ENCODE measurements at places on chromosomes 7 and 10.

DNA sequence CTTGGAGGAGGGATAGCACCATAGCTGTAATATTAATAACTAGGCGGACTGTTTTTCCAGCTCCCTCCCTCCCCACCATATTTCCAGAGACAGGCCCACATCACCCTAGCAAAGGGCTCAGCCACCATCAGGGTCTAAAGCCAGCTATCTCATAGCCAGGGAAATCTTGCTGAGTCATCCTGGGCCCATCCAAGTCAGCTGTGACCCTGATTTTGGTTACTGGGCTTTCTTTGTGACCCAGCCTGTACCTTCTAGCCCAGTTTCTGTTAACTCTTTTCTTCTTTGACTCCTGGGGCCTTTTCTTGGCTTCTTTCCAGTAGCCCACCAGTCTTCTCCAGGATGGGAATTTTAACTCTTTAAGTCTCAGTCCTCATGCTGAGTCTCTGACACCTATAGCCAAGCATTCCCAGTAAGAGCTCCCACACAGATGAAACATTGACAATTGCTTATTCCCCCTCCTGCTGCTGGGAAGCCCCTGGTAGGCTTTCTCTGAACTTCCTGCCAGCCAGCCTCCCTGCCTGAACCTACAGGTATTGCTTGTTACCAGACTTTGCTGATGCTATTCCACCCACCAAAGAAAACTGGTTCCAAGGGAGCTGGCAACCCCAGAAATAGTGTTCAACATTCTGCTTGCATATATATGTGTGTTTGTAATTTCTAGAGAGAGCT is 34.8 kb upstream of the ADO start:
- DNase-seq: no peak

- DNase-seq: peak; percentile 36
These were observed 38.8 kb upstream of the SEPTIN7 start for GRCh38 chr7:35761871-35762677.

- peak; percentile 66 for DNase-seq
These were observed 102.8 kb downstream of the PRKG1 start for GRCh38 chr10:51176976-51177695.

- DNase-seq: no peak
These were observed 68.5 kb downstream of the LRRC4 start for GRCh38 chr7:127962589-127963361.

DNA sequence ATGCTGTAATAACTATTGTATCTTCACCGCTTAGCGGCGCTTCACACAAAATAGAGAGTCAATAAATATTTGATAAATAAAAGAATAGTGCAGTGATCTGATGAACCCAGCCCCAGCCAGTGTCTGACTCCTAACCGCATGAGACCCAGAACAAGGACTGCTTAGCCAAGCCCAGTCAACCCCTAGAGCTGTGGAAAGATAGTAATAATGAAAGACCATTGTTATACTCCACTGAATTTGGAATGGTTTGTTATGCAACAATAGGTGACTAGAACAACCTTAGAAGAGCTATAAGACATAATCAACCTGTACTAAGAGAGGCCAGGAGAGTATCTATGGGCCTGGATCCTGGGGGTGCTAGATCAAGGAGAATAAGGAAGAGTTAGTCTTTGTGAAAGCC is 230.5 kb upstream of the INHBA start:
- no peak for DNase-seq

DNA sequence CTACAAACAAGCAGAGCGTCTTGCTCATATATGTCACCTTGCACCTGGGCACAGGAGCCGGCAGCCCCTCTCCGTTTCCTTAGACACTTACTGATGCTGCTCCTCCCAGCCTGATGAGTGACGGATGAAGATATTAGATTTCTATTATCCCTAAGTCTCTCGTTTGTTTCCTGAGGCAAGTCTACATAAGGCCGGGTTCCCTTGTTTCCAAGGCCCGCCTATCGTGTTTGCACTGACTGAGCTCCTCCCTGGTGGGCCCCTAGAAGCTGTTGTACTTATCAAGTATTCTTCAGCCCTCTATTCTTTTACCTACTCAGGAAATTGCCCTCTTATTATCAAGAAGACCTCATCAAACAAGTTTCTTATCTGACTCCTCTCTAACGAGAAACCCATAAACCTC is 18.5 kb downstream of the SH3PXD2A start:
- DNase-seq: no peak

DNA sequence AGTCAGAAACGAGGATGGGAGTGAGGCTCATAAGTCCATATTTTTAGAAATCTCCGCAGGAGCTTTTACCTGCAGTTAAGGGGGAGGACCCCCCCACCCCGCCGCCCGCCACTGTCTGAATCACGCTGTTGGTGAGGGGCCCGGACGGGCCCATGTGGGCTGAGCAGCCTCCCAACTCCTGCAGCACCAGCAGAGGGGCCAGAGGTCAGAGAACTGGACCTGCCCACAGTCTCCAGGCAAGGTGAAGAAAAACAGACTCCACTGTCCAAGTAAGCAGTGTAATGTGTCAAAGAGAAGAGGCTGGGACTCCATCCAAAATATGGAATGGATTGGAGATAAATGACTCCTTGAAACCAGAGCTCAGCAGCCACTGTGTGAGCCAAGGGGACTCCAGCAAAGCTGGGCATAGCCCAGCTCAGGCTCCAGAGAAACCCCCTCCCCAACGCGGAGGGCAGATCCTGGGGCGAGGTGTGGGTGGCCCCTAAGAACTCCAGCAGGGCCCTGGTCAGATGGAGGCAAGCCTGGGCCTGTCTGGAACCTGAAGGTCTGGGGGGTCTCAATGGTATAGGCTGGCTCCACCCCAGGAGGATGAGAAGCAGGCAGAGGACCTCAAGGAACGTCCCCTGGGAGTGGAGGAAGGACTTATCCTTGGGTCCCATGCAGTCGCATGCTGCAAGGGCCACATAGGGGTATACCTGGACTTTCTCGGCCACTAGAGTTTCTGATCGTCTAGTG is 128.5 kb upstream of the TNS3 start:
- DNase-seq: no peak

GRCh38 chr10:45063591-45064231 is 63.0 kb downstream of the ZNF22 start:
- no peak for DNase-seq

GRCh38 chr10:11017000-11017569 is 587 bp upstream of the CELF2 start:
- no peak for DNase-seq

- DNase-seq: no peak
These were observed 1.0 kb downstream of the UBTD1 start for GRCh38 chr10:97499561-97500296.

- DNase-seq: no peak
These were observed 44.7 kb downstream of the DOCK4 start for GRCh38 chr7:112161253-112162141.

- DNase-seq: no peak
These were observed 308.5 kb upstream of the MAGI2 start for GRCh38 chr7:79761876-79762429.

DNA sequence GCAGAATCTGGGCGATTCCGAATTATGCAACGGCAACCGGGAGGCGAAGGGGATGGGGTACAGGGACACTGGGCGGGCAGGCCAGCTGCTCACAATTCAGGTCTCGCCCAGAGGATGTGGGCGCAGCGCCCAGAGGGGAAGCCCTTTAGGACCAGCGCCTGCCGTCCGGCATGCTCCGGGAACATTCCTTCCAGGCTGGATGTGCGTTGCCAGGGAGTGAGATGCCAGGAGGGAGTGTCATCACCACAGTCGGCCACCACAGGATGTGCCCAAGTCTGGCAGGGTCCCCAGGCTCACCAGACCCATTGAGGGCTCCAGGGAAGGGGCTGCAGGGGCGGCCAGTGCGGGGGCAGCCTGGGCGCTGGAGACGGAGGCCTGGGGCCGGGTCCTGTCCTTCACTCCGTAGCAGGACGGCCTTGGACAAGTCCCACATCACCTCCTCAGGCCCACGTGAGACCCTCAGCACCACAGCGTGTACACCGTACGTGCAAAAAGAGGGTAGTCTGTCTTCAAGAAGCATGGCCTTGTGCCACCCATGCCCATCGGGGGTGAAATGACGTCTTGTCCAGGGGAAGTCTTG is 63.9 kb downstream of the FOXL3 start:
- no peak for DNase-seq

- DNase-seq: no peak
These were observed 365.7 kb upstream of the LRGUK start for GRCh38 chr7:133761443-133761842.

DNA sequence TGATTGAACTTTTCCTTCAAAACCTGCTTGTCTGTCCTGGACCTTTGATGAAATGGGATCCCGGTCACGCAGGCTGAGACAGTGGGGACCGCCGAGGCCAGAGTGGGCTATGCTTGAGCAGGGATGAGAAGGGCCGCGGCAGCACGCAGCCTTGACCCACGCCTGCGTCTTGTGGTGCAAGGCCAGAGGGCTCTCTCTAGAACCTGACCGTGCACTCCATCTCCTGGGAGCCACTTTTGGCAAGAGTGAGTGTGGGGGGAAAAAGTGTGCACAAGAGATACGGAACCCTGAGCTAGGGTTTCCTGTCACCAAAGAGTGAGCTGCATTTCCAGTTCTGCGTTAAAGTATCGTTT is 42.4 kb downstream of the WIPI2 start:
- DNase-seq: no peak

- DNase-seq: no peak
These were observed 17.6 kb downstream of the ZDHHC16 start for GRCh38 chr10:97463363-97464132.

GRCh38 chr10:103930449-103930848 is 12.5 kb upstream of the STN1 start:
- no peak for DNase-seq

- DNase-seq: no peak
These were observed 48.8 kb upstream of the EXOC6 start for GRCh38 chr10:92799568-92799967.

GRCh38 chr10:113732966-113733365 is 18.5 kb upstream of the PLEKHS1 start:
- no peak for DNase-seq

DNA sequence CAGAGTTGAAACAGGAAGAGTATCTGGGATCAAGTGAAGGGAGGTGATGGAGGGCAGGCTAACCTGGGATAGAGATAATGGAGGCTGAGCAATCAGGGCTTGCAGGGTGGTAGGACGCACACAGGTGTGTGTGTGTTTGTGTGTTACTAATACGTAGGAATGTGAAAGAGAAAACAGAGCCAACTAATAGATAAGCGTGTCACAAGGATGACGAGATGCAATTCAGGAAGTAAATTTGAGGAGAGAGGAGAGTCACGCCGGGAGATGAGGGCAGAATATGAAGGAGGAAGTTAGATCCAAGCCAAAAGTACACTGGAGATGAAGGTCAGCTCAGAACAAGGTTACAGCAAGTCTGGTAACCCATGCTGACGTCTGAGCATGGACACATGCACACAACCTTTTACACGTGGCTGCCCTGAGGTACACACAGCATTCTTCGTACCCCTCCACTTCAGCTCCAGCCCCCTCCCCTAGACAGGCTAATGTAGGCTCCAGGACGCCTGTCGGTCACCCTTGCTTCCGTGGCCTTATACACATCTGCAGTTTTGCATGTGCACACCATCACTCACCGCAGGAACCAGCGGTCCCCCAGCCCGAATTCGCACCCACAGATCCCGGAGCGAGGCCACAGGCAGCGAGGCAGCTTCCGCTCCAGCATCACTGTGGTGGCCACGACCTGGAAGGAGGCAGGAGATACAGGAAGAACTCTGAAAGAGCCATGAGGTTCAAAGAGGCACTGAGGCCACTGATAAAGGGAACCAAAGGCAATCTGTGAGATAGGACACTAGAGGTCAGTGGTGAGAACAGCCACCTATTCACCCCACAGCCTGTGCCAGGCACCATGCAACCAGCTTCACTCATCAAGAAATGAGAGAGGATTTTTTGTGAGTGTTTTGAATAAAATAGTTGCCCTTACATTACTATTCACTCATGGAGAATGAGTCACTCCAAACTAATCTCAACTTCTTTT is 23.7 kb upstream of the TRPV6 start:
- no peak for DNase-seq

DNA sequence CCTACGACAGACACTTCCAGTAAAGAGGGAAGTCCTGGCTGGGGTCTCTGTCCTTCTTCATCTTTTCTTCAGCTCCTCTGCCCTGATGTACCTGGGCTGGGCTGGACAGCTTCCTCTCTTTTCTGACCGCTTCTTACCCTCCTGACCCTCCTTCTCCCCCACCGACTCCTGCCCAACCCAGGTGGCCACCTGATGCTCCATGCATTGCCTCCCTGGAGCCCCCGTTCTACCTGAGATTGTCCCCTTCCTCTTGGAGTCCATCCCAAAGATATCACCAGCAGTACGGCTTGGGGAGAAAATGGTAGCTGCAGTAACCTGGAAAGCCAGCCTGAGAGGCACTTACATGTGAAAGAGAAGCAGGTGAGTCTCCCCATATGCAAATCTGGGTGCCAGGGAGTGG is 566.3 kb downstream of the TCERG1L start:
- no peak for DNase-seq

GRCh38 chr10:121900443-121901174 is 27.2 kb downstream of the ATE1 start:
- DNase-seq: peak; percentile 55

- no peak for DNase-seq
These were observed 8.7 kb downstream of the ESYT2 start for GRCh38 chr7:158820656-158821055.

GRCh38 chr10:118220346-118220850 is 121.7 kb downstream of the FAM204A start:
- DNase-seq: no peak

- DNase-seq: no peak
These were observed 247.9 kb upstream of the PCDH15 start for GRCh38 chr10:55048830-55049498.

DNA sequence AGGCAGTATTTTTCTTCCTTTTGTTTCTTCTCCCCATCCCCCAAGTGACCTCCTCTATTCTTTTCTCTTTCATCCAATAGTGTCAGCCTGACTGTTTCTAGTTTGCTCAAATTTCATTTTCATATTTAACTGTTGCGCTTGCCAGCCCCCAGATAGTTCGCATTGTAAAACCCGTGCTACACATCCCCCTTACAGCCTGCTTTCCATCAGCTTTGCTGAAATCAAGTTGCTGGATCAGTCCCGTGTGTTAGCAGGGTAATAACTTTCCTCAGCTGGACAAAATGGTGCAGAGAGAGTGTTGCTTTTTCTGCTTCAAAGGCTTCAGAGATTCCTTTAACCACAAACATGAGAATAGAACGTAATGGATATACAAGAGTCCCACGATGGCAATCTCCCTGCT is 180.6 kb upstream of the NPVF start:
- DNase-seq: no peak

- no peak for DNase-seq
These were observed 100.1 kb upstream of the GLCCI1 start for GRCh38 chr7:7868572-7868899.

GRCh38 chr7:159177284-159177953 is 32.8 kb upstream of the VIPR2 start:
- DNase-seq: no peak

DNA sequence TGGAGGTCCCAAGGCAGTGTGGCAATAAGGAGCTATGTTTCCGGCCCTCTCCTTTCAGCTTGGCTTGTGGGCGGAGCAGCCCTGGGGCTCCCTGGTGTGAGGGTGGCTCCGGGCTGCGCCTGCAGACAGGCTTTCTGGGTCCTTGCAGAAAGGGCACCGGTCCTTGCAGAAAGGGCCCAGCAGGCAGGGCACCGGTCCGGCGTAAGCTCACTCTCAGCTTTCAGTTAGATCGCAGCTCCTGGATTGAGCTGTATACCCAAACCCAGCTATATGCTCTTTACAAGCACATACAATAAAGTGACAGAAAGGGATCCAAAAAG is 293.8 kb upstream of the SHH start:
- DNase-seq: no peak

- no peak for DNase-seq
These were observed 25.1 kb upstream of the GHRHR start for GRCh38 chr7:30938435-30939316.

GRCh38 chr10:94571528-94571927 is 25.9 kb downstream of the HELLS start:
- no peak for DNase-seq

- DNase-seq: no peak
These were observed 361.3 kb upstream of the MKI67 start for GRCh38 chr10:128487517-128487916.

Measured in amniotic stem cell (primary cell).